M059J (cell line): ENCODE measurements at places on chromosomes 16 and 17.

DNA sequence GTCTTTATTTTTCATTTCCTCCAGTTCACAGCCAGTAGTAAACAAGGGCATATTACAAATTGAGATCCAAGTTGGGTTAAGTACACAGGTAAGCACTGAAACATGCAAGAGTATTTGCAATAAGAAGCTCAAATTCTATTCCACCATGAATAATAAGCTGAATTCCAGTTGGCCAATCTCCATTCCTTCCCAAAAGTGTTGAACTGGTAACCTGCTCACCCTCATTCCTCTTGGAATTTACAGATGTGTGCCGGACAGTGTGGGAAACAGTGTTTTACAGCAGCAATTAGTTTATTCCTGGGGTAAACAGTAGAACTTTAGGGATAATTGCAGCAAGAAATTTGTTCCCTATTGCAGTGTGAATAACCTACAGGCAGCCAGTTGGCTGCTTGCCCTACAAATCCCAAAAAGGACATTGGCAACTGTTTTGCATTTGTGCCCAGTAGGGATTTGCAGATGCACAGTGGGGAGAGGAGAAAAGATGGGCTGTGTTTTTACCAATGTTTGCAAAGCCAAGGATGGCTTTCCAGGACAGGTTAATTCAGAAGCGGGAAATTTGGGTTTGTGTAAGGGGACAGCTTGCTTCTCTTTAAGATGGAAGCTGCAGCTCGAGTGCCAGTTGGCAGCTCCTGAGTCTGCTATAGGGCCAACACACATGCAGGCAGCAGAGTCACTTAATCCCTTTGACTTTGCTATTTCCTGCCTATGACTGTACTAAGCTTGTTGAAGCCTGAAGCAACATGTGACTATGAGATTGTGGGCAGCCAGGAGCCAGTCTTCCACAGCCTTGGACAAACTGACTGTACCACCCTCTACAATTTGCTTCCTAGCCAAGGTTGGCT lies 318.9 kb downstream of the MAP2K6 start:
- peak; percentile 90 for DNase-seq

- DNase-seq = no peak
These were observed 43.8 kb upstream of the CDH13 start for GRCh38 chr16:82582975-82583374.

DNA sequence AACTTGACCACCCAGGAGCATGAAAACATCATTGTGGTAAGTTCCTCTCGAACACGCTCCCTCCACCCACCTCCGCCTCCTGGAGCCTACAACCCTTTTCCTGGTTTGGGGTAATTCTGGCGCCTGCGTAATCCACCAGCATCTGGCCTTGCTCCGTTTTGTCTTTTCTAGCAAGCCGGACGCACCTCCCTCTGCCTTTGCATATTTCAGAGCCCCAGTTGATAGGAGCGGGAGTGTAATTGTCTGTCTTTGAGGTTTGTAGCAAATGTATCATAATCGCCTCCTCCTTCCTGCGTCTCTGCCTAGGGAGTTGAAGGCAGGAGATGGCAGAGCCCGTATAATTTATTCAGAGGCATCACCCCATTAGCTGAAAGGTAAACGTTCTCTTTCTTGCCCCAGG lies 121.3 kb upstream of the PLCG2 start:
- DNase-seq = no peak

DNA sequence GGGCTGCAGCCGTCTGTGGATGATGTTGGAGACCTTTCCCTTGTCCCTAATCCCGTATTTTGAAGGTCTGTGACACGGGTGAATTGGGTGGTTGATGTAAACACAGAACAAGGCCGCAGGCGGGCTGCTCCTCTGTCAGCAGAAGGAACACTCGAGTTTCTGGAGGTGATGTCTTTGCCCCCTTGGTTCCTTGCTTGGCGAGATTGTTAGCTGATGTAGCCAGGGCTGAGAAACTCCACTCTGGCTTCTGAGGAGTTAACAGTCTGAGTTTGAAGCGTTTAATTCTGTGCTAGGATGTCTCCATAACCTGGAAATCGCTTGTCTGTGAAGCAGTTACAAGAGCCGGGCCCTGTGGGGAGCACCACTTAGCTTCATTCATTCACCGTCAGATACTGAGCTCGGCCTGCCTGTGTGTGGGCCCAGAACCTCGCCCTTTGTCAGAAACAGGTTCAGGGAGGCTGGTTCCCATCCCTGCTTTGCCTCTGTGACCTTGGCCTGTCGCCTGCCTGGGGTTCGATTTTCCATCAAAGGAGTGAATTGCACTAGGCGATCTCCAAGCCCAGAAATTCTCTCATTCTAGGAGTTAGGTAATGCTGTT lies 1.3 kb downstream of the MAPK8IP3 start:
- DNase-seq = no peak

DNA sequence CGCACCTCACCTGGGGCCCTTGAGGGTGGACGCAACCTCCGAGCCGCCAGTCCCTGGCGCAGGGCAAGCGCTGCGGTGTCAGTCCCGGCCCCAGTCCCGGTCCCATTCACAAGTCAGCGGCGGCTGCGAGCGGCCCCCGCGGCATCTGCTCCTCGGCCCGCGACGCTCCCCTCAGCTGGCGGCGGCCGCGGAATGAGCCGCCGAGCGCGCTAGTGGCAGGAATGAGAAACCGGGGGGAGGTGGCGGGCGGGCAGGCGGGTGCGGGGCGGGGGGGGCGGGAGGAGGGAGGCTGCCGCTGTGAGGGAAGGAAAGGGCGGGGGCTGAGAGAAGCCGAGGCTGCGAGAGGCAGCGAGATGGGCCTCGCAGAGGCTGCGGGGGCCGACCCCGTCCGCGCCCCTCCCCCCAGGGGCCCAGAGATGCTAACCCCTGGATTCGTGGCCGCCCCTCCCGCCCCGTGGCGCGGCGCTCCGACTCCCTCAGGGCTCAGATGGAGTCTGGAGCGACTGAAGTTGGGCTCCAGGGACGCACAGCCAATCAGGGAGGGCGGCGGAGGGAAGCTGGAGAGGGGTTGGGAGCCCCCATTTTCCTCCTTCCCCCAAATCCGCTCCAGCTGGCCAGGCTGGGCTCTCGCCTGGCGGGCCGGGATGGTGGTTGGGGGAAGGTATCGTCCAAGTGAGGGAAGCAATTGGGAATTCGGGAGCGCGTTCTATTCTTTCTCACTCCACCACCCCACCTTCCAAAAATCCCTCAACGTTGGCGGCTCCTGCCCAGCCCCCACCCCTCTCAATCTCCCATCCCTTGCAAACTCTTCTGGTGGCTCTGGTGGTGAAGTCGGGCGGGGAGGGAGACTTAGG lies at the start of gene CDH11:
CDH11 (minus strand) TSS at position 194 of the 854 bp plus-strand sequence. CDS start 117,194 bp downstream, outside the sequence.
- peak; percentile 80 for DNase-seq

DNA sequence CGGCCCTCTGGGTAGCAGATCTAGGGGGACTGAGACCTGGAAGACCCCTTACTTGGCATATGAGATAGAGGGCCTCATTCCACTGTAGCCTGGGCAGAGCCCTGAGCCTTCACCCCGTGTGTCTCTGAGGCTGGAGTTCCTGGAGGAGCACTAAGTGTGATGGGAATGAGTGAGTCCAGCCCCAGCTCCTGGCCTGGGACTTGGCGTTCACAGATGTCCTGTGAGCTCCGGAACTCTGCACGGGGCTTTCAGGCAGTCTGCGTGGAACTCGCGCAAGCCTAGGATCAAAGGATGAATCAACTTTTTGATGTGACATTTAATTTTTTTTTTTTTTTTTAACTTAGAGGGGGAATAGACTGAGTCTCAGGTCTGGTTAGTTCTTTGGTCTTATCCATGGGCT lies 1.8 kb downstream of the NKD1 start:
- DNase-seq = no peak

GRCh38 chr17:1583556-1583955 lies 21.0 kb upstream of the PITPNA start:
- DNase-seq = no peak

DNA sequence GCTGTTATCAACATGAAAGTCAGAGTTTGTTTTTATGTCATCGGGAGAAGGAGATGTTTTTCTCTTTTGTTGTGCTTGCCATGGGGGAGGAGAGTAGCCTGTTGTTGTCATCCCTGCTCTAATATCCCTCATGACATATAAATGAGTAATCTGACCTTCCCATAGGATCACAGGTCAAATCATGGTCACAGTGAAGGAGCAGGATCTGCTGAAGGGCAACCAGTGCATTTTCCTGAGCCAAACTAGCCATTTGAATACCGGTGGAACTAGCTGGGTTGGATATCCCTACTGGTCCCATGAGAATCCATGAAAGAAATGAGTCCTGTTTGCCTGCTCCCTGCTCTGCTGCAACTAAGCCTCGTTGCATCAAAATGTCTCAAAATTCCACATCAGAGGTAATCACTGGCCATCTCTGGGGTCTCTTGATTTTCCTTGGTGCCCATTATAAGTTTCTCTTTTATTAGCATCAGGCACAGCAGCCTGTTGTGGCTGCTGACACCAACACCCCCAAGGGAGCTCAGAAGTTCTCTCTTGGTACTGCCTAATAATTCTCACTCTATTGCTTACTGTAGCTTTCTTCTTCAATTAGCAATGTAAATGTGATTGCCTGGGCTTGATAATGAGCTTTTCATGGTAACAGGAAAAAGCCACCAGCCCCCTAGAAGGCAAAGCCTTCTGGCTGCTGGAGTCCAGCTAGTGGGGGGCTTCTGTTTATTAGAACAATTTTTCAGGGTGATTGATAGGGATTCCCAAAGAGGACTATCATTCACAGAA lies 211.4 kb upstream of the ERCC4 start:
- DNase-seq = peak; percentile 18

DNA sequence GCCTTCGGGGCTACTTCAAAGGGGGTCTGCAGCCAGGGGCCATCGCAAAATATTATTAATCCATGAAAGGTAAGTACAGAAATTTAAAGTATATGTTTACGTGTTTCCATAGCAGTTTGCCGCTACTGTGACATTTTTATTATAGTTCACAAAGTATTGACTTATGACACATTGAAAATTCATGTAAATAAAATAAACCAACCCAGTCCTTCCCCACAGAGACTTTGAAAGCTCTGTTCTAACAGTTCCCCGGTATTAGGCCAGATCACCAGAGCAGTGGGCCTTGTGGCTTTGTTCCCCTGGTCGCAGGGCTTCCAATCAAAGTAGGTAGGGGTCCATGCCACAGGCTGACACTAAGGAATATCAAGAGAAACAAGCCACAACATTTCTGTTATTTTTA lies 13.9 kb downstream of the KIAA0753 start:
- DNase-seq = no peak

- DNase-seq = no peak
These were observed 35.2 kb downstream of the TNFRSF13B start for GRCh38 chr17:16936536-16937310.

DNA sequence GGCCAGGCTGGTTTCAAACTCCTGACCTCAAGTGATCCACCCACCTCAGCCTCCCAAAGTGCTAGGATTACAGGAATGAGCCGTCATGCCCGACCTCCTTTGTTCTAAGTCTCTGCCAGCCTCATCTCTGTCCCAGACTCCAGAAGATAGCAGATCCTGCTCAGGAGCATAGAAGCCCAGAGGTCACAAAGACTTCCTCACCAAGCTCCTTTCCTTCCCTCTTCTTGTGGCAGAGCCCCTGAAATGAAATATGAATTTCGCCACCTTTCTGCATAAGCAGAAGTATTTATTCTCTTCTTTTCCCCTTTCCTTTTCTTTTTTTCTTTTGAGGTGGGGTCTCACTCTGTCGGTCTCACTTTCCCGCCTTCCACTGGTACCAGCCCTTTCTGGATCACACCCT lies 11.5 kb upstream of the PIPOX start:
- DNase-seq = no peak

DNA sequence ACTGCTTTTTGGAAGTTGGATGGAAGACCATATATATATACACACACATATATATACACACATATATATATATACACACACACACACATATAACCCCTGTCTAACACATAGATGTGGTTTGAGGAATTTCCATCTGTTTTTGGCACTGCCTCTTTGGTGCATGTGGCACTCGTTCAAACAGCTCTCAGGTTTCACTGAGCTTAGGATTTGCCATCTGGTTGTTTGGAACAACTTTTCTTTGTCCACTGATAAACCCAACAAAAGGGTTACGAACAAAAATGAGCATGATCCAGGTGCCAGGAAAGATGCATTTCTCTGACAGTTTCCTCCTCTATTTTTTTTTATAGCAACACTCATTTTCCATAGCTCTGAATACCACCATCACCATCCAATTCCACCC lies 14.6 kb upstream of the KCNJ16 start:
- DNase-seq = peak; percentile 6

DNA sequence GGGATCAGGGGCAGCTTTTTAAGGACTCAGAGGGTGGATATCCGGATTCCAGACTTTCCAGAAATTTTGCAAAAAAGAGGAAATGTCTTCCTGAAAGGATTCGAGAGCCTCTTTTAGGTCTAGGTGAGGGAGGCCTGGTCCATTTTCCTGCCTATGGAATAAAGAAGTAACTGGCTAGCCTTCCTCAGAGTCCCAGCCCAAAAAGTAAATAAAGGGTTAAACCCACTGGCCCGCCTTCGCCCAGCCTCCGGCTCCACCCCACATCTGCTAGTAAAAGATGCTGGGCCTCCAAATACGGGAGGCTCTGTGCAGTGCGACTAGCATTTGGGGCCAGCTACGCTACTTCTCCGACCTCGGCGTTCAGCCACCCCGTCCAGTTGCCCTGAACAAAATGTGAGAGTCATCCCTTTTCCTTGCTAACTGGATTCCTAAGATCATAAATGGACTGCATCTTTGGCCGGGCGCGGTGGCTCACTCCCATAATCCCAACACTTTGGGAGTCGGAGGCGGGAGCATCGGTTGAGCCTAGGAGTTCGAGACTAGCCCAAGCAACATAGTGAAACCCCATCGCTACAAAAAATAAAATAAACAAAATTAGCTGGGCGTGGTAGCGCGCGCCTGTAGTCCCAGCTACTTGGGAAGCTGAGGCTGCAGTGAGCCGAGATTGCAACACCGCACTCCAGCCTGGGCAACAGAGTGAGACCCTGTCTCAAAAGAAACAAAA lies 824 bp upstream of the MPP2 start:
- peak; percentile 40 for DNase-seq

DNA sequence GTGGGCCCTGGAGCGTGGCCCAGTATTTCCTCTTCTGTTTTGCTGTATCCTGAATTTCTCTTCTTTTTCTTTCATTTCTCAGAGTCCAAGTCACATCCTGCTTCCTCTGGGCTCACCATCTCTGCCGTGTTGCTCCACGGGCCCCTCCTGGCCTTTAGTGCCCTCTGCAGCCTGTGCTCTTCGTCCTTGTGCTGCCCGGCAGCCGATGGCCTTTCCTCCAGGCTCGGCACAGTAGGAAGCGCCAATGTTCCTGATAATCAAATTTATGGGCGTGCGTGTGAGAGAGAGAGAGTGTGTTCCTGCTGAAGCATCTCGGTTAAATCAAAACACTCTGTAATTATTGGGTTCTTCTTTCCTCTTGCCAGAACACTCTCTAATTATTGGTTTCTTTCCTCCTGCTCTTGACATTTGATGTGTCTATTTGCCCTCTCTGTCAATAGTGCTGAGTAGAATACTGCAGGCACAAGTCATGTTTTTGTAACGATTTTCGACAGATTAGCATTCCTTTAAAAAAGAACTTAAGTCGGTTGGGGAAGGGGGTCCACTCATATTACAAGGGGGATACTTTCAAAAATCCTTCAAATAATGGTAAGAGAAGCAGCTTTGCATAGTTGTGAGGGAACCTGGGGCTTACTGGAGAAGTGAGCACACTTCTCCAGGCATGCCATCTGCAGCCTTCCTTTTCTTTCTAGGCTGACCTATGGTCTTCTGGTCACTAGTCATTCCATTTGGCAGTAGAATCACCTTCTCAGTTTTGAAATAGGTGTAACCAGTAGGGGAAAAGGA lies 126.6 kb downstream of the RPTOR start:
- no peak for DNase-seq
